ENCODE measurements at places on chromosomes 11 and 22. TPM values are rescaled to one million over a fixed set of nuclear protein-coding genes. Genes with fewer than 3 reads are reported as not detected.

The TYR gene
- total RNA-seq: not detected

The KRTAP5-8 gene
- total RNA-seq: not detected

The IL17REL gene
- not detected for total RNA-seq

The DEPDC7 gene
- total RNA-seq: 2.7 TPM

The PTPRCAP gene
- 0.28 TPM for total RNA-seq

The HSPB2 gene
- not detected for total RNA-seq

The TMEM191C gene
- total RNA-seq: 0.85 TPM

The MCHR1 gene
- total RNA-seq: not detected

The APOL4 gene
- 1.3 TPM for total RNA-seq

The SBF2 gene
- total RNA-seq: 29.4 TPM

The PCNX3 gene
- 38.1 TPM for total RNA-seq

Data from nasal cavity respiratory epithelium epithelial cell of viscerocranial mucosa (primary cell).